ENCODE measurements at places on chromosomes 11 and 22.

GRCh38 chr22:20298110-20298802 is 21.6 kb downstream of the DGCR6L start:
- DNase-seq, result no peak

- DNase-seq, result no peak
Observed at GRCh38 chr11:64409707-64410403, 50.9 kb downstream of the RPS6KA4 start.

DNA sequence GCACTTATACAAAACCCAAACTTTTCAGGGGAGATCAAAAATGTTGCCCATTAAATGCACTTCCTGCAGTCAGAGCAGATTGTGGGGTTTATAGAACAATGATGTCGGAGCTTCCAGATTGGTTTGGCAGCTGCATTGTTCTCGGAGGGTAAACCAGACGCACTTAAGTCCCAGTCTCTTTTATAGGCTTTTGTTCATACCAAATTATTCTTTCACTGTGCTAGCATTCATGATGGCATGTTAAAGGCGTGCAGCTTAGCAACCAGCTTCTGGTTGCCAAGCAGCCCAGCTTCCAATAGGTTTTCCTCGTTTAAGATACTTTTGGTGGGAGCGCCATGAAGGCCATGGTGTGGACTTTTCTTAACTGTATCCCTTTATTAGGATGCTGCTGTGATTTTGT is 40.9 kb downstream of the ZC3H12C start:
- DNase-seq, result no peak

- no peak for DNase-seq
Observed at GRCh38 chr11:16098526-16099205, 257.7 kb downstream of the SOX6 start.

- no peak for DNase-seq
Observed at GRCh38 chr11:64436000-64436399, 77.0 kb downstream of the RPS6KA4 start.

DNA sequence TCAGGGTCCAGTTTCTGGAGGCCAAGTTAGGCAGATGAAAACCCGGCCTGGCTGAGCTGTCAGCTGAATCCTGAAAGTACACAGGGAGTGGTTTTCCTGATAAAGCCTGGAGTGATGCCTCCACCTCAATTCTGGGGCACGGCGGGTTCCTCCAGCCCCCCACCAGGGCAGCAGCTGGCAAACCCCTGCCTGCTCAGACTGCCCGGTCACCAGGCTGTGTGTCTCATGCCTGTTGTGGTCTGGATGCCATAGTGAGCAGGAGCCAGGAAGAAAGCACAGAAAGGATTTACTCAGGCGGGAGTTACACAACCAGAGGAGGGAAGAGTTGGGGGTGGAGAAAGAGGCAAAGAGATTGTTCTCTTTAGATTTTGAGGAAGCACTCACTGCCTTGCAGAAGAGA is 119.9 kb upstream of the RASSF10 start:
- no peak for DNase-seq

GRCh38 chr11:113977071-113977490 is 2.2 kb downstream of the HTR3A start:
- no peak for DNase-seq

GRCh38 chr11:131246663-131247062 is 123.8 kb upstream of the NTM start:
- DNase-seq, result no peak

DNA sequence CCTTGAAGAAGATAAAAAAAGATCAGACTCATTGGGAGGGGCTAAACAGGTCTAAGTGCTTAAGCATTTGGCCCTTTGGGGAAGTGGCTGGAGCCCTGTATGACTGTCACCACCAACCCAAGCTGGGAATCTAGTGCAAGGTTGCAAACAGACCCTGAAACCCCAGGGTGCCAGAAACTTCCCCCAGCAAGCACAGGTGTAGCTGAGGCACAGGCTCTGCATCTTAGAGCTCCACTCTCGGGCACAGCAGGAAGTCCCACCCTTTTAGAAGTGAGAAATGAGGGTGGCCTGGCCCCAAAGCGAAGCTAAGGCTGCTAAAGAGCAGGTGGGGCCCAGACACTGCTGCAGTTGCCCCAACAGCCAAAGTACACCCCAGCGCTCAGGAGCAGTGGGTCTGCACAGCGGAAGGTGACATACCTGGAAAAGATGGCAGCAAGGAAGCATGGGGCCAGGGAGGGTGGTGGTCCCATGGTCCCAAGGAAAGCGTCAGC is 5.8 kb upstream of the KDM2A start:
- no peak for DNase-seq

DNA sequence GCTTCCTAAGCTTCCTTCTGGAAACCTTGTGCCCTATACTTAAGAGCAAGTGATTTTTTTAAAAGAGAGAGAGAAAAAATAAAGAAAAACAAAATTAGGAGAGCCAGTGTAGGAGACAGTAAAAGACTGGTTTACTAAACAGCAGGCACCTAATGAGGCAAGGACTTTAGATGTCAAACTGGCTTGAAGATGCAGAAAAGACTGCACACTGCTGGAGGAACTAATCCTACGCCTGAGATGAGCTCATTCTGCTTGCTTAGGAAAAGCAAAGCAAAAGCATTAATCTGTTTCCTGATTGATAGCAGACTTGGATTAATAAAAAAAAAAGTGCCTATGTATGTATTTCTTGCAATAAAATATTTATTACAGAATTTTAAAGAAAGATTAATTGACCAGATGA is 113.6 kb upstream of the SEZ6L start:
- no peak for DNase-seq

- DNase-seq, result no peak
Observed at GRCh38 chr22:27808451-27809225, 7.1 kb upstream of the MN1 start.

- no peak for DNase-seq
Observed at GRCh38 chr11:46944356-46945075, 8.0 kb downstream of the CSTPP1 start.

DNA sequence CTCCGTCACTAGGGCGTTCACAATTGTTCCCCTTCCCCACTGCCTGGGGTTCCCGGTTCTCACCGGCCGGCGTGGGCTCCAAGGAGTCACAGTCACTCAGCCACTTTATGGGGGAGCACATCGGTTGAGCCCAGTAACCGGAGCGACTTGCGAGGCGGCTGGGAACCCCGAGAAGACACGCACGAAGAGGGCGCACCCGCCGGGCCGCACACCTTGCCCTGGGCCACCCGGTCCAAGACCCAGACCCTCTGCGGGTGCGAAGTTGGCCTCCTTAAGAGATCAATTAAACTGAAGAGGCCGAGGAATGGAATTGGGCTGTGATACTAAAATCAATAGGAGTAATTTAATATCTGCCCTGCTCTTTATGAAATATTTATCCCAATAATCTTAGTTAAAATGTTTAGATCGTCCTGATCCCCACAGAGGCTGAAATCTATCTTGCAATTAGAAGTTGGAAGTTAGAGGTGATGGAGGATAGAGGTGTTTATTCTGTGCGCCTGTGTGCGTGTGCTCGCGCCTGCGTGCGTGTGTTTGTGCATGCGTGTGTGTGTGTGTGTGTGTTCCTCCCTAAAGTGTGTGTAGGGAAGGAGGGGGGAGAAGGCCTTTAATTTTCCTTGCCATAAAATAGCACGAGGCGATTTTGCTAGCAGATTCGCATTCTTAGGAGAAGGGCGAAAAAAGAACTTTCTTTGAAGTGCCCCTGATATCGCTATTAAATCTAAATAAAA is 954 bp upstream of the MN1 start:
- DNase-seq, result no peak

DNA sequence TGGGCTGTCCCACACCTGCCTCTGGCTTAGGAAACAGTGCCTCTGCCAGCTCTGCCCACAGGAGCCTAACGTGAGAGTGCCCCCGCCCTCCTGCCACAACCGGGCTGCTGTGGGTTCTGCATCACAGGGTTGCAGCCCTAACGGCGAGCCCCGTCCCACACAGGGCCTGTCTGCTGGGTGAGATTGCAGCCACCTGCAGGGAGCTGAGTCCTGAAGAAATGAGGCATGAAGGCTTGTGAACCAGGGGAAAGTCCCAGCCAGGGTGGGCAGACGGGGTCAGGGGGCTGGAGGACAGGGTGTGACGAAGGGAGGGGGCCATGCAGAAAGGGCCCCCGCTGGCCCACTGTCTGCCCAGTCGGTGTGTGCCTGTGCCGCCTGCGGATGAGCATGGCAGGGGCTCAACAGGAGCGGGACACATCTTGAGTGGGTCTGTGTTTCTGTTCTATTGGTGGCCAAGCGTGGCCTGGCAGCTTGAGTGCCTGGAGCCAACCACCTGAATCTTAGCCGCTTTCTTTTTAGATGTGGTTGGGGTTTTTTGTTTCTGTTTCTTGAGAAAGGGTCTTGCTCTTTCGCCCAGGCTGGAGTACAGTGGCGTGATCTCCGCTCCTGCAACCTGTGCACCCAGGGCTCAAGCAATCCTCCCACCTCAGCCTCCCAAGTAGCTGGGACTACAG is 38.9 kb downstream of the CTTN start:
- no peak for DNase-seq

GRCh38 chr11:117767071-117767470 is 29.9 kb downstream of the DSCAML1 start:
- DNase-seq, result no peak

GRCh38 chr11:95585069-95585751 is 204.4 kb downstream of the FAM76B start:
- DNase-seq, result no peak

GRCh38 chr22:49193348-49193747 is 634.3 kb downstream of the BRD1 start:
- no peak for DNase-seq

DNA sequence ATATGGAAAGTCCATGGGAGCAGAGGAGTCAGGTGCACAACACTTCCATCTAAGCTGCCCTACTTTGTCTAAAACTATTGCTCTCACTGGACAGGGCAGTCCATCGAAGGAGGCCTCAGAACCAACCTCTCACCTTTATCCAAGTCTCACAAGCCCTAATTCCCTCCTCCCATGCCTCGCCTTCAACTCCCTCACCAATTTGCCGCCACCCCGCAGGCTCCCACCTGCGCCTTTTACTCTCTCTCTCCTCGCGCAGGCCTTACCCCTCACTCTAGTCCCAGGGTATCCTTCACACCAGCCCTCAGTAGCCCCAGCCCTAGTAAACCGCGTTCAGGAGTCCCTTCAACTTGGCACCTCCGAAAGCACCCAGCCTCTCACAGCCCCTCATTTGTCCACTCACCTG is 451 bp downstream of the FHIP1B start:
- no peak for DNase-seq

GRCh38 chr22:32448980-32449379 is 15.3 kb downstream of the BPIFC start:
- no peak for DNase-seq

GRCh38 chr11:75262436-75262835 is 21.9 kb downstream of the TPBGL start:
- DNase-seq, result no peak

DNA sequence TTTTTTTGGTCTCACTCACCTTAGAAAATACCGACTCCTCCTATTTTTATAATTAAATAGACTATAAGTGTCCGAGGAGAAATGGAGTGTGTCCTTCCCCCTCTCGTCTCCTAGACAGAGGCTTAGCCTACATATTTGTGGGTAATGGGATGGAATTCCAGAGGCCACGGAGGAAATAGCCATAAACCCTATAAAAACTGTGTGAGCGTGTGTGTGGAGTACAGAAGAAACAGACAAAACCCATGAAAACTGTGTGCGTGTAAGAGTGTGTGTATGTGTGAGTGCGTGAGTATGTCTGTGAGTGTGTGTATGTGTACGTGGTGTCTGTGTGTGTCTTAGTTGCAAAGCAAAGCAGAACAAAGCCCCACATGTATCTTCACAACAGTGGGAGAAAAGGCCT is 883.5 kb downstream of the OPCML start:
- DNase-seq, result no peak

GRCh38 chr11:36071917-36072500 is 128.1 kb downstream of the LDLRAD3 start:
- no peak for DNase-seq

All from stimulated activated CD4-positive, alpha-beta T cell treated with anti-CD3 and anti-CD28 coated beads, Interleukin-15, amount 100 ng/mL, for 48 hours (primary cell).